ENCODE measurements at places on chromosomes 12 and 14.

- no peak for DNase-seq
These were observed 344.4 kb downstream of the FUT8 start for GRCh38 chr14:65756880-65757279.

- DNase-seq: no peak
These were observed 36.7 kb upstream of the GNG2 start for GRCh38 chr14:51823706-51824105.

GRCh38 chr14:28141662-28142061 lies 624.9 kb upstream of the FOXG1 start:
- DNase-seq: no peak

- no peak for DNase-seq
These were observed 191.5 kb upstream of the PRKD1 start for GRCh38 chr14:30118992-30119640.

DNA sequence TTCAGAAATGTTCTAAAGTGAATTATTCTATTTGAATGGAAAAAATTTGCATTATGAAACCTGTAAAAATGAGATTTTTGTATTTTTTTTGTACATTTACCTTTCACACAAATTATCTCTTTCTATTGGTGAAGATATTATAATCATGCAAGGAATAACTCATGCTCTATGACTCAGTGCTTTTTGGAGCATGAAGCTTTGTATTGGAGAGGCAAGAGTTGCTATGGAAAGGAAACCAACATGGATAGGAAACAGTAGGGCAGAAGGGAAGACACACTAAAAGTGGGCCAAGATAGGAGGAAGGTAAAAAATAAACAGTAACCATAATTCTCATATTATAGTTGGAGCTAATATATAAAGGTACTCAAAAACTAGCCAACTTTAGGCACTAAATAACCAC lies 79.0 kb downstream of the PLCZ1 start:
- no peak for DNase-seq

- no peak for DNase-seq
These were observed 1418.2 kb downstream of the AACS start for GRCh38 chr12:126483145-126484068.

- DNase-seq: no peak
These were observed 83.7 kb upstream of the BTG1 start for GRCh38 chr12:92229381-92229780.

Data from hematopoietic multipotent progenitor cell treated with erythropoietin and hydrocortisone succinate and interleukin-3 and kit ligand, for 8 days (in vitro differentiated cells).